Cerebellar cortex (tissue), 1 donor: ENCODE measurements at places on chromosomes 5 and 9.

DNA sequence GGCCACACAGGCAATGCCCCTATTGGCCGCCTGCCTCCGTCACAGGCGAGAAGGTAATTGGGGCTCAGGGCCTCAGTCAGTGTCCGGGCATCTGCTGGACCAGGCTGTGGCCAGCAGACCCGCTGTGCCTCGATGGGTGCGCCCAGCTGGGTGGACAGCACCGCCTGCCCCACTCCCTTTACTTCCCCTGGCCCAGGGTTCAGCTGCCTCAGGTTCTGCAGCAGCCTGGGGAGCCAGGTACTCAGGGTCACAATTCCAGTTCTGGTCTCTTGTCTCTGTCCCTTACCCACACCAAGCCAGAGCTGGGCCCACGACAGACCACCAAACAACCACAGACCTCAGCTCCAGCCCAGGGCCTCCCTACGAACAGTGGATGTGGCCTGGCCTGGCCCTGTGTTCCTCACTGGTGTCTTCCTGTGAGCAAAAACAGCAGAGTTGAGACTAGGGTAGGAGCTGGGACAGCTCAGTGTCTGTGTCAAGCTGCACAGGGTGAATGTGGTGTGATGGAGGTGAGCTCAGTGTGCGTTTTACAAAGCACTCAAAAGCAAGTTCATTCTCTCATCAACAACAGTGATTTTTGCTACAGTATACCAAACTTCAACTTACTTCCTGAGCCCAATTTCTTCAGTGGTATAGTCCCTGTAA, 33.4 kb upstream of the SUSD3 start:
- DNase-seq: no peak

GRCh38 chr5:120388016-120388781, 75.9 kb upstream of the PRR16 start:
- no peak for DNase-seq

GRCh38 chr5:43363445-43364152, 48.6 kb downstream of the CCL28 start:
- DNase-seq: no peak

DNA sequence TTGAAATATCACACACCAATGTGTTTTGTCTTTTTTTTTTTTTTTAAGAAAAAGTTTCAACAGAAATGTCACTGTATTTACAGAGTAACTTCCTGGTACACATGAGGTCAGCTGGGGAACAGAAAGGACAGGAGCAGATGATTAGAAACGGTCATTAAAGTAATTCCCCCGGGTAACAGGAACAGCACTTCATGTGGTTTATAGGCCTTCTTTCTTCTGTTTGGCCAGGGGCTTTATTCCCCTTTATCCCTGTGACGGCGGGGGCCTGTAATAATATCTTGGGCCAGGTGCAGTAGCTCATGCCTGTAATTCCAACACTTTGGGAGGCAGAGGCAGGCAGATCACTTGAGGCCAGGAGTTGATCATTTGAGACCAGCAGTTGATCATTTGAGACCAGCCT, 30.5 kb upstream of the MSH3 start:
- DNase-seq: no peak

DNA sequence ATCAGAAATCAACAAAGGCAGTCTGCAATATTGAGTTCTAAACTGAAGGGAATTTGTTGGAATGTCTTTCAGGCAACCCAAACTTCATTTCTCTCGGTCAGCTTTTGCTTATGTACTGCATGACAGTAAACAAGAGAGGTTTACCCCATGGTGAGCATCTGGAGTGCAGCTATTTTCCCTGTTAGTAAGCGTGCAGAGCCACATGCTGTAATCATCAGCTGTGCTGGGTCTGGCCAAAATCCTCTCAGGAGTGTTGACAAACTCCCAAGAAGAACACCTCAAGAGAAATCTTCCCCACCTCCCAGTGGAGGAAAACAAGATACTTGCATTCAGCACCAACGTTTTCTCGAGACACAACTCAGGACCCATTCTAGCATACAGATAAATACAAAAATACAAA, 83.6 kb upstream of the ADAMTSL1 start:
- DNase-seq: no peak

DNA sequence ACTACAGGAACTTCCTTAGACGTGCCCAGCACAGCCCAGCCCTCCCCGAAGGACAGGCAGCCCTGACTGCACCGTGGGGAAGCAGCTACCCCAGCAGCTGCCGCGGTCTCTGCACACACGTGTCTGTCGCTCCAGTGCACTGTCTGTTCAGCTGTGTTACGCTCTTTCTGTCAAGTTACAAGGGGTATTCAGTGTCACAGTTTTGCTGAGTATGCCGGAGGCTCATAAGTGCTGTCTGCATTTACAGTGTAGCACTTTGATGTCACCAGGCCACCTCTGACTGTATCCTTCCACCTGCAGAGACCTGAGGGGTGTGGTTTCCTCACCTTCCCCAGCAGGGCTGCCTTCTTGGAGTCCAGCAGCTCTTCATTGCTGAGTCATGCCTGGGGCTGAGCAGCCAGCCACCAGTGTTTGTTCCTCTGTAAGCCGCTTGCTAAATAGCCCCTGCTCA, 126.8 kb downstream of the EHMT1 start:
- DNase-seq: no peak

GRCh38 chr9:87890837-87891236, 8.2 kb downstream of the SPATA31E1 start:
- no peak for DNase-seq

- DNase-seq: no peak
Observed at GRCh38 chr5:148921350-148921749, 94.9 kb downstream of the ADRB2 start.

DNA sequence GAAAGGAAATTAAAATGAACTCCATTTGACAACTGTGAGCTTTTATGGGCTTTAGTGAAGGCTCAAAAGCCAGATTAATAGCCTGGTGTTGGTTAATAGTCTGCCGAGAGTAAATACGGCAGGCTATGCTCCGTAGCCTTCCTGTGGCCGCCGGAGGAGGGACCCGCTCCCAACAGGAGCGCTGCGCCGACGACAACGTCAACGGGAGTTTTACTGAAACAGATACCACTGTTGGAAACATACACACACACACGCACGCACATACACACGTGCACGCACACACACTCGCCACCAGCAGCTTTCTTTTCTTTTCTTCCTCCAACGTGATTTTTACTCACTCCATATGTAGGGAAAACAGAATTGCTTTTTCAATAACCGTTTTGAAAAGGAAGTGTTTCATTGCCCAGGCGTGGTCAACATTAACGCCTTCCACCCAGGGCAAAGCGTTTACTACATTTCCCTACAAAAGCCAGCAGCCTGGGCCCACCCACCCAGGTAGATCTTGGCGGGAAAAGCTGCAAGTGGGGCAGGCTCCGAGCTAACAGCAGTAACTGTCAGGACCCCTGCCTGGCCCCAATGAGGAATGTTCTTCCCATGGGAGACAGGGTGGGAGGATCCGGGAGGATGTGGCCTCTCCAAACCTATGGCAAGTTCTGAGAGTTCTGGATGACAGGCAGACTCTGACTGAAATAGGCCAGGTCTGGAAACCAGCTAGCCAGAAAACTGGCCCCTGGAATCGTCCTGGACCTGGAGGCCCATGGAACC, 72.3 kb downstream of the PAX5 start:
- DNase-seq: no peak

GRCh38 chr5:116272281-116272941, 187.6 kb downstream of the COMMD10 start:
- peak; percentile 7 for DNase-seq

- DNase-seq: peak; percentile 83
Observed at GRCh38 chr9:136823136-136824046, 15.6 kb downstream of the RABL6 start.

GRCh38 chr9:126616521-126616976, 2.8 kb downstream of the LMX1B start:
- no peak for DNase-seq

- no peak for DNase-seq
Observed at GRCh38 chr9:137975527-137975913, 97.9 kb downstream of the CACNA1B start.

GRCh38 chr9:82934949-82935348, 128.0 kb downstream of the RASEF start:
- no peak for DNase-seq

GRCh38 chr5:90338712-90339372, 70.7 kb downstream of the CETN3 start:
- DNase-seq: no peak

- no peak for DNase-seq
Observed at GRCh38 chr5:119752921-119753886, 123.8 kb downstream of the FAM170A start.

GRCh38 chr9:14932231-14932630, 22.0 kb upstream of the FREM1 start:
- no peak for DNase-seq

DNA sequence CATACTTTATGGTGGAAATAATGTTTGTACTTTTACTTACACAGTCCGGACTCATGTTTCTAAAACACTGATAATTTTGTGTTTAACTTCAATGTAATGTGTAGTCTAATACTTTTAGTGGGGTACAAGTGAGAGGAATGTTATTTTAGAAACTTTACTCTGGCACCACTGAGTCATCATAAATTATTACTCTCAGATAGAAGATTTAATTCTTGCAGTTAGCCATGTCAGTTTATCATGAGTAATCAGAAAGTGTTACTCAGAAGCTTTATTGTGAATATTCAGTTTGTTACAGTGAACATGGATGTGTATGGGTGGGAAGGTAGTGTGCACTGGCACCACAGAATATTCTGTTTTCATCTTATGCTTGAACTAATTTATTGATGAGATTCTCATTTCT, 20.0 kb downstream of the OGN start:
- DNase-seq: no peak

DNA sequence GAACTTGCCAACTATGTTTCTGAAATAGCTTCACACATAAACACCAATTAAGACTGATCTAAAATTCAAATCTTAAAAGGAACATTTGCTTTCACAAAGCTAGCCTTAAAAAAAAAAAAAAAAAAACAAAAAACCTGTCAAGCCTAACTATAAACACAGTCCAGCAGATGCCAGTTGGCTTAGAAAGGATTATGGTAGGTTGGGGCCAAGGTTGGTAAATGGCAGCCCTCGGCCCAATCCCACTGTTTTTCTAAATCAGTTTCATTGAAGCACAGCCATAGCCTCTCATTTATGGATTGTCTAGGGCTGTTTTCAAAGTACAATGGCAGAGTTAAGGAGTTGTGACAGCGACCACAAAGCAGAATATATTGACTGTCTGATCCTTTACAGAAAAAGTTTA, 75.7 kb upstream of the FRRS1L start:
- DNase-seq: peak; percentile 54

DNA sequence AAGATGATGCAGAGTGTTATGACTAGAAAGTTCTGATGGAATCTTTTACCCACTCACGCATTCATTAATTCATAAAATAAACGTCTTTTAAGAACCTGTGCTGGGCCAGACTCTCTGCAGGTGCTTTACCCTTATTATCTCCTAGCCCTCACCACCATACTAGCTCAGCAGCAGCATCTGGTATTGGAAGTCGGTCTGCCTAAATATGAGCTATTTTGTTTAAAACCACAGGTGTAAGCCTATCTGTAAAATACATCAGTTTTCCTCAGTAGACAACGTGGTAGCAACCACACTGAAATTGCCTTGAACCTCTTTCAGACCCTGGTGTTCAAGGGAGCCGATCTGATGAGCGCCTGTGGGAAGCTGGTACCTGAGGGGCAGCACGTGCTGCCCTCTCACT, 69.4 kb downstream of the PPIC start:
- no peak for DNase-seq

- no peak for DNase-seq
Observed at GRCh38 chr9:136849960-136850865, 1.0 kb downstream of the PHPT1 start.

DNA sequence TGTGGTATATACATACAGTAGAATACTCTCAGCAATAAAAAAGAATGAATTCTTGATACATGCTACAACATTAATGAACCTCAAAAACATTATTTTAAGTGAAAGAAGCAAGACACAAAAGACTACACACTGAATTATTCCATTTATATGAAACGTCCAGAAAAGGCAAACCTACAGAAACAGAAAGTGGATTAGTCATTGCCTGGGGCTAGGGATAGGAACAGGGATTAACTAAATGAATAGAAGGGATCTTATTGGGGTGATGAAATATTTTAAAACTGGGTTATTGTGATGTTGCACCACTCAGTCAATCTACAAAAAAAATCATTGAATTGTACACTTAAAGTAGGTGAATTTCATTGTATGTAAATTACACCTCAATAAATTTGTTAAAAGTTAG, 326.7 kb downstream of the PIK3R1 start:
- no peak for DNase-seq

GRCh38 chr9:120862452-120862851, 14.5 kb downstream of the PHF19 start:
- DNase-seq: no peak

- no peak for DNase-seq
Observed at GRCh38 chr9:89046832-89047231, 55.6 kb downstream of the S1PR3 start.

GRCh38 chr9:34197756-34198711, 19.2 kb downstream of the UBAP1 start:
- DNase-seq: no peak

- peak; percentile 41 for DNase-seq
Observed at GRCh38 chr5:177023303-177023664, 788 bp downstream of the ZNF346 start.

- no peak for DNase-seq
Observed at GRCh38 chr9:87615136-87615535, 110.8 kb upstream of the CTSL start.

DNA sequence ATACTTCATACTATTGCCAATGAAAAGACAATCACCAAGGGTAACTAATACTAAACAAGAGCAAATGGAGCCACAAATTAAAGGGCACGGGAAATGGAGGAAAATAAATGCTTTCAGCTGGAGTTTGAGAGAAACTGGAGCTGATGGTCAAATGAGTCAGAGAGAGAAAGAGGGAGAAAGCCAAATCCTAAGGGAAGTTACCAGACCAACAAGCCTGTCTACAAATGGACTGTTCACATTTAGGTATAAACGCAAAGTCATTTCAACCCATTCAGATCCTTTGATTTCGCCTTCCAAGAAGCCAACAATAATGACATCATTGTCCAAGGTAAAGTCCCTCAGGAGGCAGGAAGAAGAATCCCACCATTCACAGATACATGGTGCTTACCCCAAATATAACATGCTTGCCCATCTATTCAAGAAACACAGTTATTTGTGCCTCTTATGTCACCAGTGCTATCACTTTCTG, 351.8 kb downstream of the RAB3C start:
- no peak for DNase-seq

- DNase-seq: no peak
Observed at GRCh38 chr9:90815183-90815943, 13.7 kb downstream of the SYK start.

- no peak for DNase-seq
Observed at GRCh38 chr9:128125580-128126354, 1.8 kb downstream of the PTGES2 start.
